ENCODE measurements at places on chromosomes 7 and 10. TPM values are rescaled to one million over a fixed set of nuclear protein-coding genes. Genes with fewer than 3 reads are reported as not detected.

- DNase-seq: no peak
Measured at GRCh38 chr7:45236666-45237065, 79.1 kb downstream of the RAMP3 start.

DNA sequence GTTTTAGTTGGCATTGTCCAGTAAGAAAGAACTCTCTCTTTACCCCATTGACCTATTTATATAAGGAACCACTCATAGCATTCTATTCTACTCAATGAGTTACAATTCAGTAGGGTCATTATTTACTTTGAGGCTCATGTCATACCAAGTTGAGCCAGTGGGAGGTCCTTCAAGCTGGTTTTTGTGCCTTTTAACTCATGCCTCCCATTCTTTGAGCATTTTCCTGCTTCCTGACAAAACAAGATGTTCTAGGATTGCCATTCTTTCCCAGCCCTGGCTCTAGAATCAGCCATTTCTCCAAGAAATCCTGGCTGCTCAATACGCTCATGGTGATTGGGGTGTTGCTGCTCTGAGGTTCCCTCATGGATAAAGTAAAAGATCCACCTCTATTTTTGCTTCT, 250.1 kb downstream of the ABCA13 start:
- DNase-seq: no peak

The CNPY1 gene
- total RNA-seq: not detected

The PLEKHS1 gene
- total RNA-seq: 13.8 TPM

DNA sequence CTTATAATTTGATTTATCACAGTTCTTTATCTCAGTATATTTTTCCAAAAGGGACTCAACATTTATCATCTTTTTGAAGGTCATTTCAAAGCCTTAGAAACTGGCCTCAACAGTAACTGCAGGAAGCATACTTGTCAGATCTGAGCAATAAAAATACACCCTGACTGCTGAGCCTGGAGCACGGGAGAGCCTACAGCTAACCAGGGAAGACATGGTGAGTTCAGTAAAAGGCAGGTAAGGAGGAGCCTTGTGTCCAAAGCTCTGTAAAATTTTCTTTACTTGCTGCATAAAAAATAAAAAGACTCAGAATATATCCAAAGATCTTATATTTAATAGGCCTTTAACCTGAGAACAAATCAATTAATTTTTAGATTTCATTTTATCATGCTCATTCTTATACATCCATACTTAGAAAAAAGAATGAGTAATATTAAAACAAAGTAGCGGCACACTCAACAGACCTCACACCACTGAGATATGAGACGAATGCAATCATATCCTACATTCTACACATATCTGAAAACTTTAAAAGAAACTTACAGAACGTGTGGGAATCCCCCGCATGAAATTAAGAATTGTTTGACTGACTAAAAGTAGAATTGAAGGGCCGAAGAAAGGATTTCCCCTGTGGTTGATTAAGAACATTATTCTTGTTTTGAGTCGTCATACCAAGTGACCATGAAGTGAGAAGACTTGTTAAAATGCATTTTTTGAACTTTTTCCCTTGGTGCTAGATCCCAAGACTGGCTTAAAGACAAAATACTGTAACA, 296.4 kb upstream of the MKLN1 start:
- DNase-seq: no peak

The ZNF775 gene
- total RNA-seq: 5.3 TPM

The FOXI2 gene
- total RNA-seq: not detected

- DNase-seq: no peak
Measured at GRCh38 chr10:131961047-131961776, 20.5 kb downstream of the BNIP3 start.

The LRMDA gene
- 5.5 TPM for total RNA-seq

The LLCFC1 gene
- not detected for total RNA-seq

- no peak for DNase-seq
Measured at GRCh38 chr7:27263781-27264180, 21.2 kb downstream of the EVX1 start.

The IGF2BP3 gene
- total RNA-seq: 111 TPM

GRCh38 chr10:34231441-34232180, 583.5 kb downstream of the PARD3 start:
- no peak for DNase-seq

The LRRC61 gene
- total RNA-seq: 22.5 TPM

DNA sequence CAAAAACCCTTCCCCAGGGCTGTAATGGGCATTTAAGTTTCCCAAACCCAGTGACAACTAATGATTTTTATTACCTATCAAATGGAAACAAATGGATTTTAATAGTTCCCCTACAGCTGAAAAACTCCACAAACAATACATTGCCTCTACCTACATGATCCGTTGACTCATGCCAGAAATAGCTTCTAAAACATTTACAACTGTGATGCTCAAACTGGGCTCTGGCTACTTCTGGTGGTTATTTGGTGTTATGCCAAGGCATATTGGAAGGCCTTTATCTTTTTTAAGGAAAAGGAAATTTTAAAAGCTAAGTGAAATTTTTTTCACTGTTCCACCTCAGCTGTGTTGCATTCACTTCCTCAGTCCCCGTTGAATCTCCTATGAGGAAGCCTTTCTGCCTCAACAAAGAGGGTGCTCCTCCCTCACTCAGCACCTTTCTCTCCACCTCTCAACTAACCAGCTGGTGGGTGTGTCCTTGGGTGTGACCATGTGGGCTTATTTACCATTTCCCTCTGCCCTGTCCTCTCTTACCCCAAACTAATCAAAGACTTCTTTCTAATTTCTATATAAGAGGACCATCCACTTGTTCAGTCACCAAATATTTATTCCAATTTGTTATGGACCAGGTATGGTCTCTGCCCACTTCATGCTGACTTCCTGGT, 82.9 kb downstream of the PRTFDC1 start:
- DNase-seq: no peak

The GTPBP4 gene
- total RNA-seq: 123 TPM

The KIAA1549 gene
- 7.2 TPM for total RNA-seq

The PRSS1 gene
- total RNA-seq: 12.4 TPM

GRCh38 chr7:48252995-48253394, 81.7 kb downstream of the ABCA13 start:
- no peak for DNase-seq

The LRRD1 gene
- total RNA-seq: not detected

DNA sequence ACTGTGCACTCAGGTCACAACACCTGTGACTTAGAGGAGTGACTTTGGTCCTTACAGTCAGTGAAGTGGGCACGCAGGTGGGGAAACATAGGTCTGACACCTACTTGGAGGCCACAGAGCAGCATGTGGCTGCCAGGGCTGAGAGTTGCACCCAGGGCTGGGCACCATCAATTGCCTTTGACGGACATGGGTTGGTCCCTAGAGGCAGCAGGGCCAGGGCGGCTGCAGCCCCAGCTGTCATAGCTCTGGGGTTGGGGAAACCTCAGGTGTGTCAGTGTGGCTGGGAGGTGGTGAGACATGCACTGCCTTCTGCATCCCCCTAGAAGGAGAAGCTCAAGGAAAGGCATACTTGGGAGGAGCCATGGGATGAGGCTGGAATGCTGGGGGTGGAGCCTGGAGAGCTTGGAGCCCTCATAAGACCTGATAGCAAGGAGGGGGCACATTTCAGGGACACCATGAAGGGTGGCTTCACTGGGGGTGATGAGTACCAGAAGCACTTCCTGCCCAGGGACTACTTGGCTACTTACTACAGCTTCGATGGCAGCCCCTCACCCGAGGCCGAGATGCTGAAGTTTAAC, at the start of gene INMT:
Gene INMT (plus strand): TSS at position 440 of the 578 bp plus-strand sequence. CDS start 16 bp downstream, at position 456.
- DNase-seq: no peak

- no peak for DNase-seq
Measured at GRCh38 chr7:40000734-40001315, 50.8 kb downstream of the CDK13 start.

DNA sequence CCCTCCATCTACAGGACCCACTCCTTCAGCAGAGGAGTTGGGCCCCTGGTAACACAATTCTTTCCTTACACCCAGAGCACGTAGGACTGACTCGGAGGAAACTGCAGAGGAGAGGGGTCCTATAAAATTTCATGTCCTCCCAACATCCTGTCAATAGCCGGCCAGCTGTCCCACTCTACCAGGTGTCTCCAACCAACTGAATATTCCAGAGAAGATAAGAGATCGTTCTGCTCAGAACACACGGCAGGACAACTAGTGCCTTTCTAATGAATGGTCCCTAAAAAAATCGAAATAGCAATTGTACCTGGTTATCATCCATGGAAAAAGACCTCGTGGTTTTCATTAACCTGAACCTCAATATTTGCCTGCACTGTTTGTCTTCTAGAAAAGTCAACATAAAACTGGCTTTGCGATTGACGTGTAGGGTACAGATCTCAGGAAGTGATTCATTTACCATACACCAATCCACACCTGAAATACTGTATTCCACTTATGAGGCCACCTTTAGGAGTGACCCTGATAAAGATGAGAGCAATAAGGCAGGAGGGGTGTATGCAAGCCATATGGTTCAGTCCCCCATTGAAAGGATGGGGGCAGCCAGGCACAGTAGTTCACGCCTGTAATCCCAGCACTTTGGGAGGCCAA, 111.7 kb downstream of the PARP12 start:
- no peak for DNase-seq

GRCh38 chr10:36766940-36767339, 358.5 kb upstream of the ANKRD30A start:
- DNase-seq: no peak

The SAP25 gene
- 3.1 TPM for total RNA-seq

- no peak for DNase-seq
Measured at GRCh38 chr7:152865461-152865860, 105.9 kb downstream of the ACTR3B start.

The STEAP1 gene
- 41.8 TPM for total RNA-seq

The CCDC201 gene
- not detected for total RNA-seq

DNA sequence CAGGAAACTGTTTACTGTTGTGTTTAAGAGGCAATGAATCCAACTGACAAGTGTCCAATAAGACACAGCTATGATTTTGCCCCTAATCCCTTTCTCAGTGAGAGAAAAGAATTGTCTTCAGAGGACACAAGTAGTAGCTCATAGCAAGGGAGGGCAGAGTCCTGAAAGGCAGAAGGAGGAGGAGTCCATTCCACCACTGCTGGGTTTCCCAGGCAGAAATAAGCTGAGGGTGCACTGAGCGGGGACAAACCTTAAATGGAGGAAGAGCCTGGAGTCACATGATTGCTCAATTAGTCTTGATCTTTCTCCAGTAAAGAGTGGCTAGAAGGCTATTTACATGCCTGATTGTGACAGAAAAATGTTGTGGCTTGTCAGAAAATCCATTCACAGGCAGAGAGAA, 573.8 kb downstream of the POM121L12 start:
- no peak for DNase-seq

DNA sequence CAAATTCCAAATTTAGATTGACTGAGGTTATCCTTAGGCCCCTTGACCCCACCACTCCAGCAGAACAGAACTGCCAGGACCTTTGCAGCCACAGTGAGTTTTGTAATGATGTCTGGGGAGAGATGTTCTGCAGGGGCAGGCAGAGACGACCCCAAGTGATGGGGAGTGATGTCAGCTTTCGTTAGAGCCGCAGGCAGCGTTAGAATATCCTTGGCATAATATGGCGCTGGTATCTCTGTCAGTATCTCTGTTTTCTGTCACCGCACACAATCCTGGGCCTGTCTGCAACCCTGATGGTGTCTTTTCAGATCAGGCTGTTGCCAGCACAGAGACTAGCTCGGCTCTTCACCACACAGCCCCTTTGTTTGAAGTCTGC, 1083.6 kb downstream of the KCNMA1 start:
- no peak for DNase-seq

The NRG3 gene
- 35.3 TPM for total RNA-seq

DNA sequence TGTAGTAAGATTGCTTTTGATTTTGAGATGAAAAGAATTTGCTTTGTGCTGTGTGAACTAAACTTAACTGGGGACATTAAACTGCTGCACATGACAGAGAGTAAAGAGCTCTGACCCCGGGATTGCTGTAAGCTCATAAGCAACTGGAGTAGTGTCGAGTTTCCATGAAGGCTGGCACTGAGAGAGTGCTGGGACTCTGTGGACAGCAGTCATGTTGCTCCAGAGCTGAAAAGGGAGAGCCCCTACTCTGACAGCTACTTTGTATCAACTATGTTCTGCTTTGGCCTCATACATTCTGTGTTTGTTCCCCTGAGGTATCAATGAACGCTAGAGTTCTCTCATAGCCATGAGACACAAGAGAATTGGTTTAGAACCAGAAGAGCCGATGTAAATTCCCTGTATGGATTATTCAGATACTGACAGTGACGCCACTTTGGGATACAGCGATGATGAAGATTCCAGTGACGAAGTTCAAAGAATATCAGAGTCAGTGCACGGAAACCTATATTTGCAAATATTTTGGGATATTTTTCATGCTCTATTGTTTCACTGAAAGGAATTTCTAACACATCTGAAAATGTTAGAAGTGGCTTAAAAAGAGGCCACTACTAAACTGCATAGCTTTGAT, 185.9 kb upstream of the DKK1 start:
- no peak for DNase-seq

The ARMC3 gene
- total RNA-seq: 0.97 TPM

DNA sequence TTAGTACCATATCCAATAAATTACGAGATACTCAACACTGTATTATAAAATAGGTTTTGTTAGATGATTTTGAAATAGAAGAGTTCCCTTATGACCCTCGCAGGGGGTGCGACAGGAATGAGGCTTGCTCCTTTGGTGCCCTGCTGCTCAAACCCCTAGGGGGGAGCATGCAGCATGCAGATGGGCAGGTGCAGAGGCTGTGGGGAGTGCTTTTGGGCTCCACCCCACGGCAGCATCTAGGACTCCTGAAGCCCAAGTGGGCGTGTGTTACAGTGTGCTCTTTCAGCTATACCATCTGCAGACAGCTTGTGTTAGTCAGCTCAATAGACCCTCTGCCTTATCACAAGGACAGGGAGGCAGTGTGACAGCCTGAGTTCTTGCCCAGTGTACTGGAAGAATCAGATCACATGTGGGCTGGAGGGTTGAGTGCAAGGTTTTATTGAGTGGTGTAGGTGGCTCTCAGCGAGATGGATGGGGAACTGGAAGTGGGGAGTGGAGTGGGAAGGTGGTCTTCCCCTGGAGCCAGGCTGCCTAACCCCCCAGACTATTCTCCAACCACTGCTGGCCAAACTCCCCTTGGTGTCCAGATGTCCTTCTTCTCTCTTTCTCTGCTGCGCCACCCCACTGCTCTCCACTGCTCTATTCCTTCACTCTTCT, 3.1 kb upstream of the MRC1 start:
- DNase-seq: no peak

The SPDYE6 gene
- total RNA-seq: not detected

- DNase-seq: no peak
Measured at GRCh38 chr10:3432081-3432825, 259.7 kb upstream of the PITRM1 start.

DNA sequence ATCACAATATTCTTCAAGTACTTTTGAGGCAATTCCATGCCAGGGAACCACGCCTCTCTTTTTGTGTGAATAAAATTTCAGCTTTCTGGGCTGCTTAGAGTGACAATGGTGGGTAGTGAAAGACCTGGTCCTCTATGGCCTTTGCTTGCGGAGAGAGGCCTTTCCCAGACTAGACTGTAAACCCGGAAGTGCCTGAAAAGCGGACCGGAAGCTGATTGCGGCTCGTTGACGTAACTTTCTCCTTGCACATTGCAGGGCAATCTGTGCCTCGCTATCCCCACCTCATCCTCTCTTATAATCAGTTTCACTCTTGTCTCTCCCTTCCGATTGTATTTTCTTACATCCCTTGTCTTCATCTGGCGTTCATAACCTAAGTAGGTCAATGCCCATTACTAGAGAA, 310.4 kb downstream of the CAMK1D start:
- no peak for DNase-seq

GRCh38 chr10:20835335-20835734, 61.8 kb downstream of the NEBL start:
- DNase-seq: no peak

Measured in Calu3 (cell line).